ENCODE measurements at places on chromosomes 7 and 10.

DNA sequence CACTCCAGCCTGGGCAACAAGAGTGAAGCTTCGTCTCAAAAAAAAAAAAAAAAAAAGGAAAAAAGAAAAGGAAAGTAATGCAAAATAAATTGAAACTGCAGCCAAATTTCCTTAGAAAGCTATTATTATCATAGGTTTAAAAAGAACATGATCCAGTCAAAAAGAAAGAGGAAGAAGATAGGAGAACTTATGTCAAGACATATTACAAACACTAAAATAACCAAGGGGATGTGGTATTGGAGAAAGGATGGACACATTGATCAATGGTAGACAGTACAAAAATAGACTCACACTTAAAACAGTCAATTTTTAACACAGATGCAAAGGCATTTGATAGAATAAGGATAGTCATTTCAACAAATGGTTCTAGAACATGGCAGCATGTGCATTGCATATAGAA, 27.3 kb upstream of the PFKP start:
- DNase-seq: no peak

GRCh38 chr7:53541475-53541874, 506.0 kb downstream of the POM121L12 start:
- peak; percentile 26 for DNase-seq

DNA sequence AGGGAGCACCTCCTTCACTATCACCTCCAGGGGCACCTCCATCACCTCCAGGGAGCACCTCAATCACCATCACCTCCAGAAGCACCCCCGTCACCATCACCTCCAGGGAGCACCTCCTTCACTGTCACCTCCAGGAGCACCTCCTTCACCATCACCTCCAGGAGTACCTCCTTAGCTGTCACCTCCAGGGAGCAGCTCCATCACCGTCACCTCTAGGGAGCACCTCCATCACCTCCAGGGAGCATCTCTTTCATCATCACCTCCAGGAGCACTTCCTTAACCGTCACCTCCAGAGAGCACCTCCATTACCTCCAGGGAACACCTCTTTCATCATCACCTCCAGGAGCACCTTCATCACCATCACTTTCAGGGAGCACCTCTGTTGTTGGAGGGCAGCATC, 103.0 kb downstream of the DNAJB6 start:
- no peak for DNase-seq

- peak; percentile 61 for DNase-seq
Observed at GRCh38 chr10:28906011-28906411, 228.7 kb downstream of the BAMBI start.

DNA sequence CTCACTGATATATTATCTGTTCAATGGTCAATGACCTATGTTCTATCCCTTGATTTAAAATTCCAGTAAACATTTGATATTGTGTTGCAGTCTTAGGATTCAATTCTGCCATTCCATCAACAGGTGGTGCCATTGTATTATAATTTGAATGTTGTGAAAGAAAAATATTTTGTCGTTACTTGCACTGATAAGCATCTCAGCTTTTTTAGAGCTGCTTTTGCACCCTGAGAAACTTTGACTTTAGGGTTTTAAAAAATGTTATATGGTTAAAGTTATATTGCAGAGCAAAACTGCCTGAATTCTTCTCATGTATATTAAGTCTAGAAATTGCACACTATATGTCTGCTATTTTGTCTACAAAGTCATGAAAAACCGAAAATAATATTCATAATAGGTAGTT, 18.8 kb upstream of the MINDY3 start:
- no peak for DNase-seq

- no peak for DNase-seq
Observed at GRCh38 chr10:48740988-48741387, 56.3 kb downstream of the WDFY4 start.

- no peak for DNase-seq
Observed at GRCh38 chr7:47896809-47897423, 51.4 kb downstream of the PKD1L1 start.

GRCh38 chr10:105769248-105770184, 1128.4 kb downstream of the SORCS3 start:
- no peak for DNase-seq

- DNase-seq: no peak
Observed at GRCh38 chr10:79007421-79008319, 61.1 kb upstream of the ZMIZ1 start.

DNA sequence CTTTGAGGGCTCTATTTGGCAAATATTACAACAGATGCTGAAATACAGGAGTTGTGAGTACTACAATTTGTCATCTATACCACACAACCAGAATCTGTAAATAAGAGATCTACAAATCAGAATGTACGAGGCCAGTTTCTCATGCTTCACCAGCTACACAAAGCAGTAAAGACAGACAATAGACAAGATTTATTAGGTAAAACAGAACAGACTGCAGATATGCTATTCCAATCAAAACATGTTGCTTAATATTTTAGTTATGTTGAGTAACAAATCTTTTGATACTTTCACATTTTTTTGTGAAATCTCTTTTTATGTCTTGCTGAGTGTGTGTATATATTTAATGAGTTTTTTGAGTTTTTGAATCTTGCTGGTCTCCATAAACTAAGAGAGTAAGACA, 109.1 kb downstream of the CHCHD3 start:
- DNase-seq: no peak

DNA sequence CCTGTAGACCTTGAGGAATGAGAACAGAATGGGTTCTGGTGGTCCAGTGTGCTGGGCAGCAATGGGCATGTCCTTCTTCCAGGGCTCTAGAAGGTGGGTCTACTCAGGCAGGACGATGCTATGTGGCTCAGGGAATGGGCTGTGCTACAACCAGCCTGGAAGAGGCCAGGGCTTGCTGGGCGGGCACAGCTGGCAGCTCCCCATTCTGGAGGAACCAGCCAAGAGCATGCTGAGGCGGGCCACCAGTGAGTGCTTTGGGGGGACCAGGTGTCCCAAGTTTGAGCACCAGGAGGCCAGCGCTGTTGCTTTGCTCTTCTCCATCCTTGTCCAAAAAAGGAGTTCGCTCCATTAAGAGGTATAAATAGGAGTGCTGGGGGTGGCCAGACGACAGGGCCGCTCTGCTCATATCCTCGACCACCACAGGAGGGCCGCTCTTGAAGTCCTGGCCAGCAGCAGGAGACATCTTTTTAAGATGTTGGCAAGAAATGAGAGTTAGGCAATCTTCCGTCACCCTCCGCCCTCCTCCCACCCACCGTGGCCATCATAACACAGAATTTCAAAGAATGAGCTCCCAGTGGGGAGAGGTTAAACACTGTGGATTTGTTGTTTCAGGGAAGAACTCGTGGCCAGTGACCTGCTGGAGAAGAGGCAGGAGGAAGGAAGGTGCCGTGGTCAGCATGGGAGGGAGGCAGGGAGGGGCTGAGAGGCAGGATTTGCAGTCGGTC, 141.3 kb downstream of the GRK5 start:
- DNase-seq: no peak

DNA sequence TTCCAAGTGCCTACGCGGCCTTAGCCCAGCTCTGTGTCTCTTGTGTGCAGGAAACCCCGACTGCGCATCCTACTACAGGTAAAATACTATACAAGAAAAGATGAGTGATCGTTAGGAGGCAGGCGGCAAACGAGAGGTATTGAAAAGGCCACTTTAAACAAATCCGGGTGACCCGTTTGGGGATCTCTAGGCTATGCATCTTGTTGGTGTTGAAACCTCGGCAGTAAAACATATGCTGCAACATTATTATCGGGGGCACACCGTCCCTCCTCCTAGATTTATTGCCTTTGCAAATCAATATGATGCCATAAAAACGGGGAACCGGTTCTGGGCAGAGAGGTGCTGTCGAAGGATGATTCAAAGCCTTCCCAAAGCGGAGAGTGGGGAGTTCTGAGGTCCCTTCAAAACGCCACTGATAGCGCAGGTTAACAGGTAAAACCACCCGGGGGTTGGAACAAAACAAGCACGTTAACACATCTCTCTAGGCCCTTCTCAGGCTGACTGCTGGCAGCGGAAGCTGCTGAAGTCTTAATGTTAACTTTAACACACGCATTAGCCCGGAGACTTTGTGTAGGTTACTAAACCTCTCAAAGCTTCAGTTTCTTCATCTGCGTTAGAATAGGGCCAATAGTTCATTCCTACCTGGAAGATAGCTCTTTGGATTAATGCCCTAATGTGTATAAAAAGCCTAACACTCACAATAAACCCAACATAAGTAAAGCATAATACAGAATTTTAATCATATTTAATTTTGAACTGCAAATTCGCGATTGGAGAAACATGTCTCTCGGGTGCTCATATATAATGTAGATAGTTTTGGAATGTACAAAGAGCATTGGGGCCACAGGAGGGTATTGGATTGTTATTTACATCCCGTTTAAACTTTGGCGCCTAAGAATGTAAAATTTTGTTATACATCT, 2.6 kb upstream of the TBX20 start:
- no peak for DNase-seq

DNA sequence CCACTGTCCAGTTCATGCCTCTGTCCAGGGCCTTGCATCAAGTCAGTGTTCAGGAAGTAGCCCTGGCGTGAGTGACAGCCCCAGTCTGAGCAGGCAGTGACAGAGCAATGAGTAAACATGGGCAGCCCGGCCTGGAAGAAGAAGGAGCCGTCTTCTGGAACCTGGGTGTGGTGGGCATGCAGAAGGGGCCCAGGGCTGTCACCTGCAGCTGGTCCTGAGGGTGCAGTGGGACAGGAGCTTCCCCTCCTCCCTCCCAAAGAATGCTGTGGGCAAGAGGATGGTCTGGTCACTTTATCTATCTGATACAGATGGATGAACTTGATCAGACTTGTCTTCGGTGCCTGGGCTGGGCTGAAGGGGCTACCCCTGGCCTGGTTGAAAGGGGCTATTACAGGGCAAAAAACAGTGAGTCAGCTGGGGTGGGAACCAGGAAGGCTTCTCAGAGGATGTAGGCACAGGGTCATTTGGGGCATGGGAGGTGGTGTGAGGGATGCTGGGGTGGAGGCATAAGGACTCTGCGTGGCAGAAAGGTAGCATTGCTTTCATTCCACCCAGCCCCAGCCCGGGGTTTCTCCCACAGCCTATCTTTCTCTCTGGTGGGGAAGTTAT, 42.7 kb upstream of the PPIF start:
- DNase-seq: no peak

DNA sequence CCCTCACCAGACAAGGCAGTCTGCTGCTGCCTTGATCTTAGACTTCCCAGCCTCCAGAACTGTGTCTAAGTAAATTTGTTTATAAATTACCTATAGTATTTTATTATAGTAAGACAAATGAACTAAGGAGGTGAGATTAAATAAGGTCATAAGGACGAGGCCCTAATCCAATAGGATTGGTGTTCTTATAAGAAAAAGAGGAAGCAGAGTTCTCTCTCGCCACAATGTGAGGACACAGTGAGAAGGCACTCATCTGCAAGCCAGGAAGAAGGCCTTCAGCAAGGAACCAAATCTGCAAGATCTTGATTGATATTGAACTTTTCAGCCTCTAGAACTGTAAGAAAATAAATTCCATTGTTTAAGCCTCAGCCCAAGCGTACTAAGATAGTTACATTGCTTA, 6.1 kb upstream of the ZNF438 start:
- no peak for DNase-seq

- DNase-seq: no peak
Observed at GRCh38 chr10:84188815-84189214, 5.5 kb upstream of the CDHR1 start.

GRCh38 chr10:111076682-111077478, at the start of gene ADRA2A:
ADRA2A (plus strand) TSS chr10:111077029; CDS start chr10:111077997, 968 bp downstream.
- peak; percentile 82 for DNase-seq

DNA sequence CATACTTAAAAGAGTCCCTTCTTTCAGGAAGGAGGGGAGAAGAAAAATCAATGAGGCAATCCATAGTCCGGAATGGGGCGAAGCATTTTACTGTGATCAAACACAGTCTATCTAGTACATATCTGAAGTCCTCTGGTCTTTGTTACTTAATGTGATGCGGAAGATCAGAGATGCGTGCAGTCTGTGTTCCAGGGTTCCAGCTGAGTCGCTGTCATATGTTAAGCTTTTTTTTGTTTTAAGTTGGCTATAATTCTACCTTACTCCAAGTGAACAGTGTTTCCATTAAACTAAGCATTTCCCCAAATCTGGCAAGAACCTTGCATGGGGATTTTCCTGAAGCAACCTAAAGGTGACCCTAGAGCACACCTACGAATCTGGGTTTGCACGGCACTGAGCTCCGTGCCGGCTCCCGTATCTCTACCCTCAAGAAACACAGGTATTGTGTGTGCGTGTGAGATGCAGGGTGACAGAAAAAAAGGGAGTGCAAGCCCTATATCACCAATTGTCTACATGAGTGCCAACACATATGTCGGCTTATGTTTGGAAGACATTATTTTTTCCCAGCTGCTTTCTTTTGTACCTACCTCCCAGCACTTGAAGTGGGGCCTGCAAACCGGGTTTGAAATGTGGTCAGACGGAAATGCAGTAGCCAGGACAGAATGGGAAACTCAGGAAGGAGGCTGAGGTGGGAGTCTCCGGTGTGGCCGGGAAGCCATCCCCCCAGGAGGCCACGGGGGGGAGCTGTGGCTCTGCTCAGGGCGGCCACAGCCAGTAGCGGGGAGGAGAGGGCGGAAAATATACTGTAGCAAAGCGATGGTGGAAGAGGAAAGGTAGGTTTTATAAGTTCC, 435.8 kb upstream of the MGMT start:
- peak; percentile 77 for DNase-seq

- no peak for DNase-seq
Observed at GRCh38 chr10:61542596-61542995, 89.4 kb upstream of the TMEM26 start.

DNA sequence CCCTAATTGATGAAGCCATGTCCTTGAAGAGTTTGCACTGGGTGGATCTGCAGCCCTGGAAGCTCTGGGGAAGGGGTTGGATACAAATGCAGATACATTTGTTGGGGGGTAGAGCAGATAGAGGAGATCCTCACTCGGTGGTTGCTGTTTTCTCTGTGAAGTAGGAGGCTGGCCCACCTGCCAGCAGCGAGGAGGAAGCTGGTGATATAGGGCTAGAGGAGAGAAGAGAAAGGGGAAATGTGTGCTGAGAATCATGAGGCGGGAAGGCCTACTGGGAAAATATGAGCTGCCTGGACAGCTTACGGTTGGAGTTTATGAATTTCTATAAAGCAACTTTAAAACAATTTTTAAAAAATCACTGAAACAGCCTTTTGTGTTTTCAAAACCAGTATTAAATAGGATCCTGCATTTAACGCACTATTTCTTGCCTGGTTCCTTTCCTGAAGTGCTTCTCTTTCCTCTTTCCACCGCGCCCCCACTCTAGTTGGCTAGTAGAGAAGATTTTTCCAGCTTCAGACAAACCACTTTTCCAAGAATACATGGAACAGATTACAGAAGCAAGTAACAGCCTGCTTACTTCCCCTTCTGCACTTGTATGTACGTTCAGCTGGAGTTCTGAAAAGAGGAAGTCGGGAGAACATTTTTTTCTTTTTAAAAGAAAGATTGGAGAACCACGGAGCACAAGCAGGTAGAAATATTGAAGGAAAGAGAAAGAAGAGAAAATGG, 100.6 kb upstream of the GLCCI1 start:
- DNase-seq: no peak

DNA sequence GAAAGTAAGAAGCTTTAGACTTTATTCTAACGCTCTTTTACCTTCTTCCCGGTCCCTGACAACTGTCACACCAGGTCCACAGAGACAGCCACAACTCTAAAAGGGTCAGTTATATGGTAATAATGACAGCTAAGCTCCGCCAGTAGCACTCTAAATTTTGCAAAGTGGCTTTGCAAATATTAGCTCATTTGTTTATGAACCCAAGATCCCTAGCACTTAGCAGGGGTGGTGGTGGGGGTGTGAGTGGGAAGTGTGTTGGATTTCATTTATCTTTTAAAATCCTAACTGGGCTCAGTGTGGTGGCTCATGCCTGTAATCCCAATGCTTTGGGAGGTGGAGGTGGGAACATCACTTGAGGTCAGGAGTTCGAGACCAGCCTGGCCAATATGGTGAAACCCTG, 34.8 kb upstream of the SDK1 start:
- no peak for DNase-seq

- DNase-seq: no peak
Observed at GRCh38 chr10:818010-818409, 113.5 kb downstream of the LARP4B start.
